ENCODE measurements at places on chromosomes 5 and 9. TPM values are rescaled to one million over a fixed set of nuclear protein-coding genes. Genes with fewer than 3 reads are reported as not detected.

DNA sequence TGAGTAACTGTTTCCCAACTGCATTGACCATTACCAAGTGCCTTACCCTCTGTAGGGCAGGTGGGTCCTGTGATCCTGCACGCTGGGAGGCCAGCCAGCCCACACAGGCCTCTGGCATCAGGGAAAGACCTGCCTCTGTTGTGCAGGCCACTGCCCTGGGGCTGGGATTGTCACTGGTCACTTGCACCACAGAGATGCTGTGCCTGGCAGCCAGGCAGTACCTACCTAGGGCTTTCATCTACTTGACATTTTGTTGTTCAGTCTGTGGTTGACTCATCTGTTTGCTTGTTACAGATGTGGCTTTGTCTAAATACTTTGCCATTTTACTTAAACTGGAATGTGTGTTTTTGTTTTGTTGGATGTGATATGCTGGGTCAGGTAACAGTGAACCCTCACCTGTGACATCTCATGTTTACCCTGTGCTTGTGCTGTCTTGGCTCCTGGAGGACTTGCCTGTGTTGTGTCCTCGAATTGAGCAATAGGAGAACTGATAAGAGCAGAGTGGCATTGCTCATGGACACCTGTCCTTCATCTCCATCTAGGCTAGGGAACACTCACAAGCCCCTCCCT lies 32.8 kb downstream of the SECISBP2 start:
- peak overlapping the region; percentile 89 for H3K27ac ChIP-seq
- H3K4me3 ChIP-seq, result no peak overlapping the region
- H3K27me3 ChIP-seq, result no peaks in the 10 kb centered on the region
- peaks cover 7% of the 10 kb centered on the region for H3K36me3 ChIP-seq
- DNase-seq, result no peak

Gene EGFL7
- total RNA-seq, result 5.7 TPM

GRCh38 chr5:1131726-1132125 lies 19.9 kb upstream of the SLC12A7 start:
- DNase-seq, result no peak
- H3K4me3 ChIP-seq, result no peak overlapping the region
- H3K4me1 ChIP-seq, result peaks cover 2% of the 10 kb centered on the region
- no peaks in the 10 kb centered on the region for H3K36me3 ChIP-seq
- peaks cover 8% of the 10 kb centered on the region for H3K27me3 ChIP-seq

DNA sequence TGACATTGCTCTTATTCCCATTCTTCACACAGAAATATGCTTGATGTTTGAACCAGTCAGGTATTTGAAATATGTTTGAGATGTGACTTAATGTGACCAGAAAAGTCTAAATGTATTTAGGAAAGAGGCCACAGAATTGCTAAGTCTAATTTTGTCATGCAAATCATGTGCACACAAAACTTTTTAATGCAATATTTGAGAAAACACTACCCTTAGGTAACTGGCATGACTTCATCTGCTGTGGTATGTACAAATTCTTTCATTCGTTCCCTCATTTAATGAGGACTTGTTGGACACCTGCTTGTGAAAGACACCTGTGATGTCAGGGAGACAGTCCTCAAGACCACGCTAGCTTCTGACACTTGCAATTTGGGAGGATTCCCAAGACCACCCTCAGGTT lies 21.1 kb upstream of the SLC46A2 start:
- no peak overlapping the region for H3K4me3 ChIP-seq
- DNase-seq, result no peak
- H3K36me3 ChIP-seq, result no peaks in the 10 kb centered on the region
- no peak overlapping the region for H3K27ac ChIP-seq

GRCh38 chr5:172886476-172886875 lies 52.4 kb downstream of the ERGIC1 start:
- H3K27ac ChIP-seq, result no peak overlapping the region
- peaks cover 14% of the 10 kb centered on the region for H3K36me3 ChIP-seq
- DNase-seq, result no peak

Gene TMC1
- not detected for total RNA-seq

Gene PCSK1
- total RNA-seq, result not detected

GRCh38 chr5:59832577-59833301 lies 60.8 kb downstream of the PDE4D start:
- no peaks in the 10 kb centered on the region for H3K36me3 ChIP-seq
- no peak overlapping the region for H3K27ac ChIP-seq
- peaks cover 6% of the 10 kb centered on the region for H3K27me3 ChIP-seq
- no peak for DNase-seq

DNA sequence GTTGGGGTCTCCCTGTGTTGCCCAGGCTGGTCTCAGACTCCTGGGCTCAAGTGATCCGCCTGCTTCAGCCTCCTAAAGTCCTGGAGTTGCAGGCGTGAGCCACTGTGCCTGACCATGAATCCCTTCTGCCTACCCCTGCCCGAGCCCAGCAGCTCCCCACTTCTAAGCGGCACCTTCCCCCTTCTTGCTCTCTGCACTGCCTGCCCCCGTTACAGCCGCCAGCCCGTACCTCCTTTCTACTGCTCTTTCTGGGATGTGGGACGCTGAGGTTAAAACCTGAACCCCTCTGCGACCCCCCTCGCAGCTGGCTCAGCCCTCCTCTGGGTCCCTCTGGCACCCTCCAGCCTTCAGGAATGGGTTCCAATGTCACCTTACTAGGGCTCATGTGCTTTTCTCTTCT lies 249.6 kb downstream of the PBX3 start:
- H3K36me3 ChIP-seq, result no peaks in the 10 kb centered on the region
- H3K4me1 ChIP-seq, result peaks cover 2% of the 10 kb centered on the region
- no peak for DNase-seq
- H3K4me3 ChIP-seq, result no peak overlapping the region

Gene PLPPR1
- not detected for total RNA-seq

- no peak overlapping the region for H3K27ac ChIP-seq
- no peaks in the 10 kb centered on the region for H3K36me3 ChIP-seq
- no peak overlapping the region for H3K4me3 ChIP-seq
- no peak for DNase-seq
Observed at GRCh38 chr9:6302417-6302816, 25.8 kb upstream of the TPD52L3 start.

Gene GABRB2
- not detected for total RNA-seq

GRCh38 chr5:121019106-121019505 lies 555.0 kb downstream of the PRR16 start:
- no peaks in the 10 kb centered on the region for H3K36me3 ChIP-seq
- no peaks in the 10 kb centered on the region for H3K4me1 ChIP-seq
- H3K4me3 ChIP-seq, result no peak overlapping the region
- H3K27ac ChIP-seq, result no peak overlapping the region

Gene GABRA1
- not detected for total RNA-seq

DNA sequence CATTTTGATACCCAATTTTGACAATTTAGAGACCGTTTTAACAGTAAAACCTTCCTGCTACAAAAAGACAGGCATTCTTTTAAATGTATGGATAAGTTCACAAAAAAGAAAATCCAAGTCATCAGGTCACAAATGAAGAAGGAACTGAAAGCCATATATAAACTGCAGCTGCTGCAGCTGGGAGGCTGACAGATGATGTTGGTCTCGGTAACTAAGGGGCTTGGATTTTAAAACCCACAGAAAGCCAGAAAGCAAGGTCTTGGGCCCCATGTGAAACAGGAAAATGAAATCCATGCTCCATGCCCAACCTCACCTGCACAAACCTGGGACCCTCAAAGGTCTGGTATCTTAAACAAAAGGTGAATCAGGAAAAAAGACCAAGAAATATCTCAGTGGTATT lies 15.7 kb upstream of the C5orf34 start:
- H3K4me3 ChIP-seq, result no peak overlapping the region
- no peak for DNase-seq
- peaks cover 11% of the 10 kb centered on the region for H3K36me3 ChIP-seq
- no peaks in the 10 kb centered on the region for H3K27me3 ChIP-seq
- H3K27ac ChIP-seq, result no peak overlapping the region

GRCh38 chr9:133814586-133815208 lies 76.5 kb upstream of the SARDH start:
- H3K27ac ChIP-seq, result peak overlapping the region; percentile 29
- no peaks in the 10 kb centered on the region for H3K36me3 ChIP-seq
- no peaks in the 10 kb centered on the region for H3K27me3 ChIP-seq
- no peak overlapping the region for H3K4me3 ChIP-seq
- no peaks in the 10 kb centered on the region for H3K4me1 ChIP-seq

Gene NUTM2G
- not detected for total RNA-seq

DNA sequence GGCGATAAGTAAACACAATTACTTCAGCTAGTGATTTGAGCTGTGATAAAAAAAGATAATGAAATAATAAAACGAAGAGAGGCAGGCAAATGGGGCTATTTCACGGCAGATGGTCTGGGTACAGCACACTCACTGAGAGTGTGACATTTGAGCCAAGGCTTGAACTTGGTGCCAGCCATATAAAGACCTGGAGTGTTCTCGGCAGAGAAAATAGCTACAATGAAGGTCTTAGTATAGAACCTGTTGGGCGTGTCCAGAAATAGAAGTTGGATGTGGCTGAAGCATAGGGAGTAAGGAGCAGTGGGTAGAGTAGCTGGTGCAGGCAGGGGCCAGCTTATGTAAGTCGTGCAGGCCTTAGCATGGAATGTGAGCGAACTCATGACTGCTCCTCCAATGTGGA lies 660.3 kb upstream of the WWC1 start:
- DNase-seq, result no peak
- no peaks in the 10 kb centered on the region for H3K36me3 ChIP-seq
- H3K4me3 ChIP-seq, result no peak overlapping the region
- no peaks in the 10 kb centered on the region for H3K4me1 ChIP-seq

DNA sequence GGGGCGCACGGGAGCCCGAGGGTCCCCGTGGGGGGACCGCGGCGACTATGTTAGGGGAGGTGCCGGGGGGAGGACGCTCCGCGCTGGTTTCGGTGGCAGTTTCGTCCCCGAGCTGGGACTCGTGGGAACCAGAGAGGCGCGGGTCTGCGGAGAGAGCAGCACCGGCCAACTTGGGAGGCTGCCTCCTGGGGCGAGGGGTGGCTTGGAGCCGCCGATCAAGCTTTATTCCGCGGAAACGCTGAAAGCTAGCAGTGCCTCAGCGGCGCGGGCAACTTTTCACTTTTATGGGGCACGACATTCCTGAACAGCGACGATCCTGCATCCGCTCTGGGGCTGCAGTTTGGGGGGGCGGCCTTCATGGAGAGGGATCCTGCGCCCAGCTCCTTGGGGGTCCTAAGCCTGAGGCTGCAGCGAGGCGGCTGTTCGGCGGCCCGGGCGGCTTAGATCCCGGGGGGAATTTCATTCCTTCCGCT lies 369 bp downstream of the OCLN start:
- H3K27ac ChIP-seq, result no peak overlapping the region
- peaks cover 2% of the 10 kb centered on the region for H3K36me3 ChIP-seq
- peaks cover 10% of the 10 kb centered on the region for H3K4me1 ChIP-seq
- DNase-seq, result no peak
- peak overlapping the region; percentile 79 for H3K4me3 ChIP-seq
- H3K27me3 ChIP-seq, result peaks cover 68% of the 10 kb centered on the region

Gene HAND1
- total RNA-seq, result not detected

Gene SLIT3
- not detected for total RNA-seq

Gene CCDC187
- total RNA-seq, result not detected

- H3K27ac ChIP-seq, result no peak overlapping the region
- DNase-seq, result no peak
- H3K27me3 ChIP-seq, result no peaks in the 10 kb centered on the region
- H3K4me3 ChIP-seq, result no peak overlapping the region
- H3K36me3 ChIP-seq, result no peaks in the 10 kb centered on the region
- H3K4me1 ChIP-seq, result peaks cover 29% of the 10 kb centered on the region
Observed at GRCh38 chr9:127985011-127985410, 4.2 kb upstream of the EEIG1 start.

DNA sequence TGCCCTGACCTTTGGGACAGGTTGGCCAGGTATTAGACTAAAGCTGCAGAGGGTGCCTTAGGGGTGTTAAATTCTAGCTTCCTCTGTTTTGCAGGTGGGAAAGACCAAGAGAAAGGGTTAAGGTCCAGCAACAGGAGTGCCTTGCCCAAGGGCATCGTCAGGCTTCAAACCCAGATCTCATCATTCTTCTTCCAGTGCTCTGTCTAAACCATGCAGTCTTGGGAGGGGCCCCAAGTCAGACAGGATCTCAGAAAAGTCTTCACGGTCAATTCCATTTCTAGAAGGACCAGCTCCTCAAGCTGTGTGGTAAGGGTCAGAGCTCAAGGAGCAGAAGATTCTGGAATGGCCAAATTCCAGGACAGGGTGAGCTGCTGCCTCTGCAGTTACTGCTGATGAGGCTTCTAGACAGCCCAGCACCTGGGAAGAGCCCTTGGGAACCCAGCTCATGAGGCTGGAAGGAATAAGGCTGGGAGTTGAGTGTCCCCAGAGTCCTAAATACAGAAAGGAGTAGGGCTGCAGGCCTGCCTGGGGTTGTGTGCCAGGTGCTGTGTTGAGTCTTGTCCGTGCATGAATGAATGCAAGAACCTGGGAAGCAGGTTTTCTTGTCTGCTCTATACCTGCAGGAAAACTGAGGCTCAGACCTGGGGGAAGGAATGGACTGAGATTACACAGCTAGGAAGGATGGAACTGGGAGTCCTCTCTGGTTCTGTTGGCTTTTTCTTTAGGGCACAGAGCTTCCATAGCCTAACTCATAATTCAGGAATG lies 69.3 kb downstream of the WWC1 start:
- peaks cover 5% of the 10 kb centered on the region for H3K4me1 ChIP-seq
- no peak overlapping the region for H3K27ac ChIP-seq
- no peaks in the 10 kb centered on the region for H3K27me3 ChIP-seq
- no peak overlapping the region for H3K4me3 ChIP-seq
- DNase-seq, result no peak

DNA sequence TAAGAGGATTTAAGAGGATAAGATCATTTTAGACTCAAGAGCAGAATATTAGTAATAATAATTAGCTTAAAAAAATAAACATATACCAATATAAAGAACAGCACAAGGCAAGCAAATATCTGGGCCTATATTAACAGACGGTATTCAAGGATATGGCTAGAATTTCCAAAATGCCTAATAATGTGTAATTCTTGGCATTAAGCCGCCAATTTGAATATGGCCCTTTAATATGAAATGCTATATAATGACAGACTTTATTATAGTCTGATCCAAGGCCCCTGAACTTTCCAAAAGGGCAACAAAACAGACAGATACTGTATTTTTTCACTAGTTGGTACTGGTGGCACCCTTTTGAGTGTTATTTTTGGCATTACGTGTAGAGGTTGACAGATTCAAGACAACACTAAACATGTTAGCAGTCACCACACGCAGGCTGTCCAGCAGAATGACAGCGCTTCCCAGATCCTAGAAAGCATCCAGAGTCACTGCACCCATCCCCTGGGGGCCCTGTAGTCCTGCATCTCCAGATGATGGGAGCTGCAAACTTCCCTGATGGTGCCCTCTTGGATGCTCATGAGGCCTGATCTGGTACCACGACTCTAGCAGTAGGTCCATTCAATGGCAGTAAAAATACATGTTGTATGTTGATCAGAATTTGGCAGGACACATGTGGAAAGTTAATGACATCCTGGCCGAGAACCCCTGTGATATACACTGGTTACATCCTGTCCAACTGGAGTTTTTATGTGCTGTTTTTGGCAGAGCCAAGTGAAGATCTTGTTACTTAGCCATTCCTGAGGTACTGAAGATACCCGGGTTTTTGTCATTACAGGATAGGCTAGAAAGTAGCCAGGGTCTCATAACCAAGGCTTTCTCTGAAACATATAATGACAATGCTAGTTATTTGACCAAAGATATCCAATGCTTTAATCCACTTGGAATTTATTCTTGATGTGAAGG lies 1.7 kb upstream of the ABL1 start:
- H3K27me3 ChIP-seq, result no peaks in the 10 kb centered on the region
- H3K36me3 ChIP-seq, result peaks cover 2% of the 10 kb centered on the region
- no peak for DNase-seq
- peak overlapping the region; percentile 91 for H3K27ac ChIP-seq

- DNase-seq, result no peak
- no peak overlapping the region for H3K27ac ChIP-seq
- H3K4me3 ChIP-seq, result no peak overlapping the region
- no peaks in the 10 kb centered on the region for H3K27me3 ChIP-seq
Observed at GRCh38 chr9:137194388-137194787, 5.9 kb downstream of the SSNA1 start.

Gene TRIM36
- total RNA-seq, result not detected
